Liver (tissue), 10 donors: ENCODE measurements at places on chromosomes 13 and 19. TPM values are rescaled to one million over a fixed set of nuclear protein-coding genes. Genes with fewer than 3 reads are reported as not detected.

IL11 gene
- total RNA-seq: not detected

GAPDHS gene
- not detected for total RNA-seq

DNA sequence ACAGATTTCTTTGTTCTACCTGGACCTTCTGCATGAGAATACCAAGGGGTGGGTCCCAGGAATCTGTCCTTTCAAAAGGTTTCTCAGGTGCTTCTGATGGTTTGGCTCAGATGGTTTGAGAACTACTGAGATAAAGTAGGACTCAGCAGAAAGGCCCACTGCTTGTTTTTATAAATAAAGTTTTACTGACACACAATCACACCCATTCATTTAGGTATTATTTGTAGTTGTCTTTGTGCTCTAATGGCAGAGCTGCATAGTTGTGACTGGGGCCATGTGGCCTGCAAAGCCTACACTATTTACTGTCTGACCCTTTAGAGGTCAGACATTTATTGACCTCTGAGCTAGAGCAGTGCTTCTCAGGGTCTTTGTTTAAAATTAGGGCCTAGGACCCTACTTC is 17.6 kb downstream of the EDDM13 start:
- no peaks in the 10 kb centered on the region for H3K4me1 ChIP-seq
- no peak overlapping the region for H3K27ac ChIP-seq
- DNase-seq: no peak
- no peak overlapping the region for H3K4me3 ChIP-seq
- no peaks in the 10 kb centered on the region for H3K36me3 ChIP-seq

KCNN4 gene
- 0.25 TPM for total RNA-seq

DNA sequence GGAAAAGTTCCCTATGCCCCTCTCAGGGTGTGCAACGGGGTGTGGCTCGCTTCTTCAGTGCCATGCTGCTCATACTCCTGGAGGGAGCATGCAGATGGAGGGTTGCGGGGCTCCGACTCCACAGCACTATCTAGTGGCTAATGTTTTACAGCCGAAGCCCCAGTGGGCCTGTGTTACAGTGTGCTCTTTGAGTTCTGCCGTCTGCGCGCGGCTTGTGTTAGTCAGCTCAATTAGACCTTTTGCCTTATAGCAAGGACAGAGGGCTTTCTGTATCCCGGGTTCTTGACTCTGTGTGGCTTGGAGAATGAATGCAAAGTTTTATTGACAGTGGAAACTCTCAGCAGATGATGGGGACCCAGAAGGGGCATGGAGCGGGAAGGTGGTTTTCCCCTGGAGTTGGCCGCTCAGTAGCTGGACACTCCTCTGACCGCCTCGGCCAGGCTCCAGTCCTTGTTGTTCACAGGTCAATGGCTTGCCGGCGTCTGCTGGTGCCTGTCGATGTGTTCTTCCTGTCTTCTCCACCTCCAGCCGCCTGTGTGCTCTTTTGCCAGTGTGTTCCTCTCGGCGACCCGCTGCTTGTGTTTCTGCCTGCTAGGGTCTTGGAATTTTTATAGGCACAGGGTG is 383.4 kb downstream of the LMO7 start:
- H3K4me3 ChIP-seq: no peak overlapping the region
- no peaks in the 10 kb centered on the region for H3K4me1 ChIP-seq
- H3K27me3 ChIP-seq: peaks cover 3% of the 10 kb centered on the region
- H3K36me3 ChIP-seq: no peaks in the 10 kb centered on the region
- no peak for DNase-seq
- H3K27ac ChIP-seq: no peak overlapping the region

GRCh38 chr13:70732611-70733010 is 624.4 kb upstream of the KLHL1 start:
- no peaks in the 10 kb centered on the region for H3K4me1 ChIP-seq
- H3K27ac ChIP-seq: no peak overlapping the region
- no peak for DNase-seq
- no peaks in the 10 kb centered on the region for H3K27me3 ChIP-seq
- no peaks in the 10 kb centered on the region for H3K36me3 ChIP-seq

DNA sequence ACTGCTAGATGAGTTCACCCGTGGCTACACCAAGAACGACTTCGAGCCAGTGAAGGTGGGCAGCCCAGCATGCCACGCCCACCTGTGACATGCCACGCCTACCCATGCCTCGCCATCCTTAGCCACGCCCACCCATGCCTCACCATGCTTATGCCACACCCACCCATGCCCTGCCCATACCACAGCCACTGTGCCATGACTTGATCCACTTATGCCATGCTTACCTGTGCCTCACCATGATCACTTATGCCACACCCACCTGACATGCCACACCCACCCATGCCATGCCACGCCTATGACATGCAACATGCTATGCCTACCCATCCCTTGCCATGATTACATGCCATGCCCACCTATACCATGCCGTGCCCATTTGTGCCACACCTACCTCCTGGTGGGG is 12.9 kb upstream of the USE1 start:
- H3K27ac ChIP-seq: no peak overlapping the region
- no peak for DNase-seq
- no peak overlapping the region for H3K4me3 ChIP-seq
- H3K27me3 ChIP-seq: no peaks in the 10 kb centered on the region
- peaks cover 11% of the 10 kb centered on the region for H3K36me3 ChIP-seq

OR10H3 gene
- total RNA-seq: not detected

DNA sequence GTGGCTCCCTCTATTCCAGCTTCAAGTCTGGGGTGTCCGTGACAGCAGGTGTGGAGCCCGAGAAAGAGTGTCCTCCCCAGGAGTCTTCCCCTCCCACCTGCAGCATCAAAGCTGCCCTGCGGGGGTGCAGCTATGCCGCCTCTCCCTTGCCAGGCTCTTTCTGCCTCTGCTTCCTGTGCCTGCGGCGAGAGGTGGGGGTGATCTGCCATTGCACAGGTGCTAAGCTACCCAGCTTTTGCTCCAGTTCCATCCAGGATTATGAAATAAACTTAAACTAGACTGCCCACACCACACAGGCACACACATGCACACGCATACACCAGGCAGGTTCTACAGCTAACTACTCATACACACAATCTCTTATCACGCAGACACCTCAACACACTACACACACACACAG is 104.7 kb upstream of the CLDN10 start:
- H3K36me3 ChIP-seq: no peaks in the 10 kb centered on the region
- H3K4me3 ChIP-seq: no peak overlapping the region
- H3K4me1 ChIP-seq: no peaks in the 10 kb centered on the region
- DNase-seq: no peak
- no peak overlapping the region for H3K27ac ChIP-seq

- H3K4me3 ChIP-seq: no peak overlapping the region
- H3K36me3 ChIP-seq: no peaks in the 10 kb centered on the region
- H3K27me3 ChIP-seq: no peaks in the 10 kb centered on the region
- H3K27ac ChIP-seq: no peak overlapping the region
These were observed 13.1 kb upstream of the ZNF888 start for GRCh38 chr19:52936151-52936953.

DNA sequence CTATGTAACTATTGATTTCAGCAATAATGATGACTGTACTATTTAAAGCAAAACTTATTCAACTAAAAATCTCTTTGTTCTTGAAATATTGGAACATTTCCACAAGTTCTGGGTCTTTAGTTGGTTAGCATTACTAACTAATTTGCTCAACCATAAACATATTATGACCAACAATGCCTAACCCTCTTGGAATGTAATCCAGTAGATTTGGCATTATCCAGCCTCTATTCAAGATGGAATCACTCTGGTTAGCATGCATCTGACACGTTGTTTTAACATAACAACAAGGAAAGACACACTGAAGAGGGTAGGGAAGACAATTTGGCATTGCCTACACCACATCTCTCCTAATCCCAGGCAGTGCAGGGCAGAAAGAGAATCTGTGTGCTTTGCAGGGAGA is 941.3 kb upstream of the PCDH20 start:
- no peaks in the 10 kb centered on the region for H3K36me3 ChIP-seq
- DNase-seq: no peak
- H3K4me3 ChIP-seq: no peak overlapping the region
- no peaks in the 10 kb centered on the region for H3K27me3 ChIP-seq
- no peaks in the 10 kb centered on the region for H3K4me1 ChIP-seq

DNA sequence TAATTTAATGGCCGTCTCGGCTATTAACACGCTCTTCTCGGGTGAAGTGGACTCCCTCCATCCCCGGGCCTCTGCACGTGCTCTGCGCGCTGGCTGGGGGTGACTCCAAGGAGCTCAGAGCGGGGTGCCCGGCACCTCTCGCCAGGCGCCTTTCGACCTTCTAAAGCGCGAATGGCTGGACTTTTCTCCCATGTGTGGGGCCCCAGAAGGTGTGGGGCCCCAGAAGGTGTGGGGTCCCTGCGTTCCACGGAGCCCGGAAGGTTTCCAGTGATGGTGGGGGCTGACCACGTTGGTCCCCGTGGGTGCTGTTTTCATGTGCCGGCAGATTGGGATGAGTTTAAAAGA is 3.3 kb upstream of the ALOX5AP start:
- no peaks in the 10 kb centered on the region for H3K36me3 ChIP-seq
- DNase-seq: no peak
- H3K27me3 ChIP-seq: no peaks in the 10 kb centered on the region
- no peak overlapping the region for H3K27ac ChIP-seq
- no peak overlapping the region for H3K4me3 ChIP-seq

- H3K27ac ChIP-seq: no peak overlapping the region
- H3K4me3 ChIP-seq: no peak overlapping the region
- no peaks in the 10 kb centered on the region for H3K27me3 ChIP-seq
- no peak for DNase-seq
These were observed 144.2 kb upstream of the ZNF507 start for GRCh38 chr19:32201211-32201610.

- DNase-seq: no peak
- H3K27ac ChIP-seq: no peak overlapping the region
- H3K4me1 ChIP-seq: peaks cover 12% of the 10 kb centered on the region
- no peaks in the 10 kb centered on the region for H3K36me3 ChIP-seq
- no peaks in the 10 kb centered on the region for H3K27me3 ChIP-seq
These were observed 193.2 kb upstream of the RFC3 start for GRCh38 chr13:33624740-33625139.

- no peak for DNase-seq
- H3K27me3 ChIP-seq: no peaks in the 10 kb centered on the region
- peaks cover 18% of the 10 kb centered on the region for H3K4me1 ChIP-seq
- H3K36me3 ChIP-seq: no peaks in the 10 kb centered on the region
These were observed 6.0 kb downstream of the SIGLEC11 start for GRCh38 chr19:49954933-49955332.

DNA sequence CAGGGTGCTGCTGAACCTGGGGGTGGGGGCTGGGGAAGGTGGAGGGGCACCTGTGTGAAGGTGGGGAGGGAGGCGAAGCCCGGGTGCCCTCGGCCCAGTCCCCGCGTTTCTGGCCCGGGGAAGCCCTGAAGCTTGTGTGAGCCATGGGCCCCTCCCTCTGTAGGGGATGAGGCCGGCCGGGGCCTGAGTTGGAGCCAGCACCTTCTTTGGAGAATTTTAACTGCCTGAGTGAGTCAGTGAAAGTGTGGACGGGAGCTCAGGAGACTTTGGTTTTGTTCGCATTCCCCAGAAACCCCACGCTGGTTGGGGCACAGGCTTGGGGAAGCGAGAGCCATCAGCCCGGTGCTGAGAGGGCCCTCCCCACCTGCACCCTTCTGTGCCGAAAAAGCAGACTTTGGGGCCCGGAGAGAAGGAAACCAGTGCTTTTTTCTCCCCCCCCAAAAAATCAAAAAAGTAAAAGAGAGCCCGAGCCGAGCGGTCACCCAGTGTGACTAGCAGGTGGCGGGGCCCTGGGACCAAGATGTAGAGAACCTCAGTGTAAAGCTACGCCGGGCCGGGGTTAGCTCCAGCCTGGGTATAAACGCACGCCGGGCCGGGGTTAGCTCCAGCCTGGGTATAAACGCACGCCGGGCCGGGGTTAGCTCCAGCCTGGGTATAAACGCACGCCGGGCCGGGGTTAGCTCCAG is 45.1 kb downstream of the TMEM255B start:
- no peak overlapping the region for H3K27ac ChIP-seq
- H3K36me3 ChIP-seq: no peaks in the 10 kb centered on the region
- no peaks in the 10 kb centered on the region for H3K27me3 ChIP-seq
- no peak for DNase-seq
- H3K4me3 ChIP-seq: no peak overlapping the region

UCHL3 gene
- total RNA-seq: 13.1 TPM

C13orf42 gene
- not detected for total RNA-seq

DNA sequence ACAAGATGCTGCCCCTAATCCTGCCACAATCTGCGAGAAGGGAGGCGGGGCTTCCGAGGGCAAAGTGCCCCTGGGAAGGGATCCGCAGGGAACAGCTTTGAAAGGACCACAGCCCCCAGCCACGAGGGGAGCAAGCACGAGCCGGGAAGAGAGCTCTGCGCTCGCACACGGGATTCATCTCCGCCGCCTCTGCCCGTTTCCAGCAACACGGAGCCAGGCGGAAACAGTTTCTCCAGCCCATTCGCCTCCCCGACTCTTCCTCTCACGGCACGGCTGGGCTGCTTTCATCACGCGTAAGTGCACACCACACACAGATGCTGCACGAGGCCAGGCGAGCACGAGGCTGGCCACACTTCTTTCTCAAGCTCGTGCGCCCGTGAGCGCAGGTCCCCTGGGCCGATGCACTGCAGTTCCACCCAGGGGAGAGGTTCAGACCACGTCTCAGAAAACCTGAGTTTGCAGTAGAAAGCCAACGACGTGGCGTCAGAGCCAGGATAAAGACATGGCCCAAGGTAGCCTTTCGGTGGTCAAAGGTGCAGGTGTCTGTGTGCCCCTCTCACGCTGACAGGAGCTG is 33.6 kb downstream of the NAXD start:
- H3K27ac ChIP-seq: no peak overlapping the region
- H3K4me3 ChIP-seq: no peak overlapping the region
- H3K4me1 ChIP-seq: peaks cover 15% of the 10 kb centered on the region
- DNase-seq: no peak
- peaks cover 9% of the 10 kb centered on the region for H3K36me3 ChIP-seq

CEACAM6 gene
- 0.08 TPM for total RNA-seq

RFX2 gene
- total RNA-seq: 3.5 TPM

- peak overlapping the region; percentile 68 for H3K27ac ChIP-seq
- peaks cover 9% of the 10 kb centered on the region for H3K4me1 ChIP-seq
- no peaks in the 10 kb centered on the region for H3K27me3 ChIP-seq
- no peak overlapping the region for H3K4me3 ChIP-seq
- no peak for DNase-seq
These were observed 1730.1 kb downstream of the SLITRK5 start for GRCh38 chr13:89401264-89401675.

DNA sequence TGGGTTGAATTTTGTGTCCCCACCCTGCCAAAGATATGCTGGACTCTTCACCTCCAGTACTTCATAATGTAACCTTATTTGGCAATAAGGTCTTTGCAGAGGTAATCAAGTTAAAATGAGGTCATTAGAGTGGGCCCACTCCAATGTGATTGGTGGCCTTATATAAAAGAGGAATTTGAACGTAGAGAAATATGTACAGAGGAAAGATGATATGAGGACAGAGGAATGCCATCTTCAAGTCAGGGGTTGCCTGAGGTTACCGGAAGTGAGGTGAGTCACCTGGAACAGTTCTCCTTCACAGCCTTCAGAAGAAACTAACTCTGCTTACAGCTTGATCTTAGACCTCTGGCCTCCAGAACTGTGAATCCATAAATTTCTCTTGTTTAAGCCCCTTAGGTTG is 69.9 kb downstream of the GPC5 start:
- no peak overlapping the region for H3K4me3 ChIP-seq
- no peaks in the 10 kb centered on the region for H3K36me3 ChIP-seq
- H3K27ac ChIP-seq: no peak overlapping the region
- H3K27me3 ChIP-seq: no peaks in the 10 kb centered on the region
- no peaks in the 10 kb centered on the region for H3K4me1 ChIP-seq
